Esophagus mucosa (tissue), 1 donor: ENCODE measurements at places on chromosomes 5 and 9.

GRCh38 chr5:134124289-134125038, 10.0 kb downstream of the TCF7 start:
- peak; percentile 12 for ATAC-seq

GRCh38 chr5:33237471-33237870, 203.3 kb upstream of the TARS1 start:
- no peak for ATAC-seq

- ATAC-seq = peak; percentile 7
These were observed 589 bp downstream of the CKS2 start for GRCh38 chr9:89311346-89312221.

DNA sequence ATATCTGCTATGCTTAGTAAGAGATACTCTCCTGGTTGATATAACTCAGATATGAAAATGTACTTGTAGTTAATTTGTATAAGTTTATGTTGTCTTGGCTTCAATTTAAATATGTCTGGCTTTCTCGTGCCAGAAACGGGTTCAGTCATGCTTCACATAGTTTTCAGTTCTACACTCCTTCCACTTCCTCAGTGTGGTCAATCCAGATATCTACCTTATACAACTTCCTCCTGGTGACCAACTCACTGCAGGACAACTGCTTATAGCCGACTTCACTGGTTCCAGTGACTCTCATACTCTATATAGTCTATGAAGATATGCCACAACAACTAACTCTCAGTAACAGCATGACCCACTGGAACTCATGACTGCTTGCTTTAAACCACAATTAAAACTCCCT, 690.4 kb downstream of the SLCO4C1 start:
- ATAC-seq = no peak

DNA sequence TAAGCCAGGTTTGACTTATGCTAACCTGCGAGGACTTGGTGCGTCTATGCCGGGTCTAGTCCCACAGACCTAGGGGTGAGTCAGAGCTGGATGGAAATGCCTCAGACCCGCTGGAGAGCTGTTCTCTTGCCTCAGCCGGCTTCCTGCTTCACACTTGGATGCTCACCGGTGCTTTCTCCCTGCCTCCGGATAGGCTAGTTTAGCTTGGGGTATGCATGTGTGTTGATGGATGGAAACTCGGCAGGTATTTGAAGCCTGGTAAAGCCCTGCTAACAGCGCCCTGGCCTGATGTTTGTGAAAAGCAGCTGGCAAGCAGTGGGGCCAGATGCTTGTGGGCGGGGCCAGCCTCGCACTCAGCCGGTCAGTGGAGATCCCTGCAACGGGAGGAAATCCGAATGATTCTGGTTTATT, 29.3 kb downstream of the PRRC2B start:
- peak; percentile 93 for ATAC-seq

GRCh38 chr5:133425222-133425621, 187.1 kb downstream of the FSTL4 start:
- ATAC-seq = no peak

DNA sequence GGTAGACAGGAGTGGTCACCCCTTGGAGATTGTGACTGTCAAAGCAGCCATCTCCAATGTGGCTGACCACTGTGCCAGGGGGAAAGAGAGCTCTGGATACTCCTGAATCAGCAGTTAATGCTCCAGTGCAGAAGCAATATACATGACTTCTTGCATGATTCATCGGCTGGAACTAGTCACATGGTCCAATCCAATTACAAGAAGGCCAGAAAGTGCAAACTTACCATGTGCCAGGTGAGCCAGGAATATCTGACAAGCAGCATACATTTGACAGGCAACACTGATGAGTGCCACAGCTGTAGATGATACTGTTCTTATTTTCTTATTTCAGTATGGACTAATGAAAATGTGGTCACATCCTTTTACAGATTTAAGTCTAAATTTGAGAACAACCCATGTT, 440.0 kb upstream of the MPDZ start:
- ATAC-seq = peak; percentile 71

DNA sequence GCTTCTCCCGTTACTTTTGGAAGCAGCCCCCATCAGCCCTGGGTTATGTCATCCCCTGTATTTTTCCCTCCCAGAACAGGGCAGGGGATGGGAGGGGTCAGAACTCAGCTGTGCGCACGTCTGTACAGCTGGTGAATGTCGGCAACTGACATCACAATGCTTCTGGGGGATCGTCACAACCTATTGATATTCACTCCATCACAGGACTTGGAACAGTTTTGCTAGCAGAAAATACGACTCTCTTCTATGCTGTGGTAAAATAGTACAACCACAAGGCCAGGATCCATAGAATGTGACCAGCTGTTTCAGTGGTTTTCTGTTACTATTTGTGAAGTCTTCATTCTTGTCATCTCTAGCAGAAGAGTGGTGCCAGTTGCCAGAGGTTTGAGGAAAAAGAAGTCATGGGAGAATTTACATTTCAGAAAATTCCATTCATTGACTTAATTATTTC, 77.1 kb upstream of the KLF4 start:
- no peak for ATAC-seq

GRCh38 chr5:150085950-150086715, at the start of gene CSF1R:
CSF1R (minus strand) TSS chr5:150086554; CDS start chr5:150086427, 127 bp downstream.
- no peak for ATAC-seq

DNA sequence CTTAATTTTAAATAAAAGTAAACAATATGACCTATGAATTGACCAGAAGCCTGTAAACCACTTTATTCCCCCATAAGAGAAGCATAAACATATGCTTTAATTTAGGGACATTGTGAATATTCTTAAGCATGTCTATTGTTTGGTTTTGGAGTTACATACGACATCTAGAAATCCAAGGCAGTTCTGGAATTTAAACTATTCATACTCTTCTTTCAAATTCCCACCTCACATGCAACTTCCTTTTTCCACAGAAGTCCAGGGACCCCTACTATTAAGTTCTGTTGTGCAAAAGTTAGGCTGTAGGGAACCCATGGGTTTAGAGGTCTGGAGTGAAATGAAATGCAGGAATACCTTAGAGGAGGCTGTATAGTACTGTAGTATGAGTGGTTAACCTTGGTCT, 2.1 kb downstream of the RIC1 start:
- ATAC-seq = no peak

GRCh38 chr5:55440188-55440646, 94.5 kb downstream of the PLPP1 start:
- no peak for ATAC-seq

DNA sequence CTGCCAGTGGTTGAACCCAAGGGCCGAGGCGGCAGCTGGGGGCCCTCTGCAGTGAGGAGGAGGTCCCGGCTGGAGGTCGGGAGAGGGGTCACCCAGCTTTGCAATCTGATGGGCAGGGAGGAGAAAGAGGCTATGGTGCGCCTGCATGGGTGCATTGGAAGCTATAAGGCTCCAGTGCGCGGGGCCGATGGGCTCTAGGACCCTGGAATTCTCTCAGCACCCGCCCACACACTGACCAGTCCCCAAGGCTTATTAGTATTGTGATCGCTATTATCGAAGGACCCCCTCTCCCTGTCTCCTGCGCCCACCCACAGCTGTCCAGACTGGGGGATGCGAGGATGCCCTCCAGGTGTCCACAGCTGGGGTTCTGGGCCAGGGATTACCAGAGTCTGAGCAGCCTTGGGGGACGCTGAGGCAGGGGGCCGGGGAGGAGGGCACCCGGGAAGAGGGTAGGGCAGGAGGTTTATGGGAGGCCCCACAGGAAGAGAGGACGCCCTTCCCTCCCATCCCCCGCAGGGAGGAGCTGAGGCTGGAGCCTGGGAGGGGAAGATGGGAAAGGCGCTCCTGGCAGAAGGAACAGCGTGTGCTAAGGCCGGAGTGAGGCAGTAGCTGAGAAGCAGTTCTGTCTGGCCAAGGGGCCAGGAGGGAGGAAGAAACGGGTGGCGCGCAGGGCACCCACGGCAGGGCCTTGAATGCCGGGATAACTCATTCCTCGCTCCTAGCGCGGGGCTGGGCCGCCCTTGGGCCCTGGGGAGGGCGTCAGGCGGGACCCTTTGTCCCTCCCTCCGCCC, 24.2 kb downstream of the C9orf50 start:
- peak; percentile 25 for ATAC-seq

DNA sequence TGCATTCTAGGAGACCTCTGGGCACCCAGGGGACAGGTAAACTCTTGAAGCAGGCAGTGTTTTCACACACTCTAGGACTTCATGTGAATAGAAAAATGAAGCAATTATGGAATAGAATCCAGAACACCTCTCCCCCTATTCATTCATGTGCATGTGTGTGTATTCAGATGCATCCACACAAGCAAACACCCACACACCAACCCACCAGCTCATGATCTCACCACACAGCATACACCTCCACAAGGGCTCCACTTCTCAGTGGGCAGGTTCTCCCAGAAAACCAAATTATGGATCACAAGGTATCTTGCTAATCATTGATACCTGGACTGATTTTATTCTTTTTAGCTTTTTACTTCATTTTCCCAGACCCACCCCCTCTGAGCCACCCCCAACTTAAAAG, 21.2 kb upstream of the HSD17B3 start:
- ATAC-seq = no peak

DNA sequence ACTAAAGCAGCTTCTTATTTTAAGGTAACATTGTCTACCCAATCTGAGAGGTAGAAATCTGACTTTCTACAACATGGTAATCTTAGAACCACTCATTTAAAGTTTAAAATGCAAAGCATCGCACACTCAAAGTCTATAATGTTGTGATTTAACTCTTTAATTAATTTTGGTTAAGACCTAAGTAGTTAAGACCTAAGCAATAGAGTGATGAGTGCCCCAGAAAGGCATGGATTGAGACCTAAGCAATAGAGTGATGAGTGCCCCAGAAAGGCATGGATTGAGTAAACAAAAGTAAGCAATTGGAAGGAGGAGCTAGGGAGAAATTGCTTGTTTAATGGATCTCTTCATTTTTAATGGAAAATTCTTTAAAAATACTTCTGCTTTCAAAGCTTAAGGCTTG, 86.8 kb downstream of the NLN start:
- ATAC-seq = no peak

GRCh38 chr5:123340928-123341327, 82.3 kb downstream of the CEP120 start:
- no peak for ATAC-seq

DNA sequence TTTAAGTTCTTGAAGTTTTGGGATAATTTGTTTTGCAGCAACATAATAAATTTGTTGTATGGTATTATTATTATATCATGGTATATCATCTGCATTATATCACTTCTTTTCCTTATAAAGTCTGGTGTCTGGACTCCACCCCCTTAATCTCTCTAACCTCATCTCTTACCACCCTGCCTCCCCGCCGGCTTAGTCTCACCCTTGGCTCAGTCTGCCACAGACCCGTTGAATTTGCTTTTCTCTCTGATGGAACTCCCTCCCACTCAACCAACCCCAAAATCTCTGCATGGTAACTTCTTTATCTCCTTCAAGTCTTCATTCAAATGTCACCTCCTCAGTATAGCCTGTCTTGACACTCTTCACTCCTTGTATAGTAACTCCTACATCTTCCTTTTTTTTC, 29.6 kb upstream of the MATR3 start:
- no peak for ATAC-seq

GRCh38 chr5:120405286-120405864, 58.7 kb upstream of the PRR16 start:
- ATAC-seq = no peak

DNA sequence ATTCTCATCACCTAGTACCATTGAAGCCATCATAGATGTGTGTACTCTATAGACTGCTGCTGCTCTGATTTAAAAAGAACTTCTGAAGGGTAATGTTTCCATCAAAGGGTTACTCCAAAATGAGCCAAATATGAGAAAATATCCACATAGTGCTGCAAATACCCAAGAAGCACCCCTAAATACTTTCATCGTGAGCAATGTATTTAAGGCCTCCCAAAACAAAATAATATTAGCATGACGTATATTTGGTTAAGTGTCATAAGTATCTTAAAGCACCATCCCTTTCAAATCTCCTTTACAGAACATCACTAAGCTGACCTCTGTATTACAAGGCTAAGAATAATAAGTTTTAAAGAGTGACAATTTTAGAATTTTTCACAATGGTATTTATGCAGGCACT, 421.8 kb downstream of the MTRR start:
- ATAC-seq = no peak

- no peak for ATAC-seq
These were observed 110.5 kb downstream of the PHF2 start for GRCh38 chr9:93686880-93687236.

DNA sequence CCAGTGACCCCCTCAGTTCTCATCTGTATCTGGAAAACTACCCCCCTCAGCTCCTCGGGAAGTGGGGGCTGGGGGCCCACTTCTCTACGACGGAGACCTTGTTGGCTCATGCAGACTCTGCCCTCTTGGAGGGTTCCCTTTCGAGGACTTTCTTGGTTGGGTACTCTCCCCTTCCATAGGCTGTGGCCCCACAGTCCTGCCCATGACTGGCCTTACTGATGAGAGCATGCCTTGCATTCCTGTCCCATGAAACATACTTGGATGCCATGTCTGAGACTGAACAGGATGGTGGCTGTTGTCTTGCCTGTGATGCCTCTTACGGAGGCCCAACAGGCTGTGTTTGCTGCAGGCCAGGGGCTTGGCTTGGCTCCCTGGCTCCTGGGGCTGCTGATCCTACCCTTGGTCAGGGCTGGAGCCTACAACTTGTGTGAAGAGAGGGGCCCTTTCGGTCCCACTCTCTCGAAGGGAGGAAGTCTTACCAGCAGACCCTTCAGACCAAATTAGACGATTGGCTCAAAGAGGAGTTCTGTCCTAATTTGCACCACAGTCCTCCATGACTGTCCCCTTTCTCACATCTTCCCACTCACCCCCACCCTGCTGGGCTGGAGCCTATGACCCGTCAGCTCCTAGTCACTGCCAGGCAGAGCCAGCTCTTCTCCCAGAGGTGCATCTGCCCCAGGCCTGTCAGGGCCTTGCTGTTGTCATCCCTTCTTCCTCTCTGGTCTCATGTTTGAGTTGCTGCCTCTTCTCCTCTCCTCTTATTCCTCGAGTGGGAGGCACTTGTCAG, 109.9 kb downstream of the CACNA1B start:
- no peak for ATAC-seq

DNA sequence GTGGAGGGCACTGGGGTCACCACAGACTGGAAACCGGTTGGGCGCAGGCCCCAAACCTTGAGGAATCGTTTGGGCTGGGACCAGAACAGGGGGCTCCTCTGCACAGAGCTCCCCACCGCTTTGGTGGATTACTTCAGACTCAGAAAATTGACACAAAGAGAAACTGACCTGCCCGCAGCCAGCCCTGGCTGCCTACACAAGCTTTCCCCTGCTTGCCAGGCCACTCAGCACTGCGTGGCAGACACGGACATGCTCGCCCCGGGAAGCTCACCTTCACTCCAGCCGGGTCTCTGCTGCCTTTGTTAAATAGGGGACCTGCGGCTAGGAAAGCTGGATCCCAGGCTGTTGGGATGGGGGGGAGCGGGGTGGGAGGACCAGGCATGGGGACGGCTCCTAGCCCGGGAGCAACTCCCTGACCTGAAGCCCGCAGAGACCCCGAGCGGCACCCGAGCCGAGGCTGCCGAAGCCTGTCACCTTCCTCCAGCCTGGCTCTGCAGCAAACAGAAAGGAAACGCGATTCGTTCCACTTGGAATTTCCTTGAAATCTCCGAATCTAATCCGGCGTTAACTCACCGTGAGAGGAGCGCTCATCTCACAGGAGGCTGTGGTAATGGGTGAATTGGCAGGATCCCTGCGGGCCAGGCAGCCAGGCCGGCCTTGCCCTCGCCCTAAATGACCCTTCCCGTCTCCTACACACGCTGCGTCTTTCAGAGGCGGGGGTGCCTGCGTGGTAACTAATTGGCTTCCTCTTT, 8.8 kb downstream of the PAX5 start:
- no peak for ATAC-seq

GRCh38 chr5:172076761-172077244, 70.4 kb upstream of the FBXW11 start:
- ATAC-seq = no peak

GRCh38 chr9:34179213-34180136, 632 bp downstream of the UBAP1 start:
- ATAC-seq = peak; percentile 30

- no peak for ATAC-seq
These were observed 11.3 kb downstream of the GTF3C4 start for GRCh38 chr9:132681561-132681960.
